ENCODE measurements at places on chromosomes 16 and 17. TPM values are rescaled to one million over a fixed set of nuclear protein-coding genes. Genes with fewer than 3 reads are reported as not detected.

Gene PLLP
- 0.02 TPM for total RNA-seq

Gene SEPTIN12
- not detected for total RNA-seq

Gene TP53TG3B
- not detected for total RNA-seq

Gene OTOP2
- total RNA-seq: not detected

Gene TRPV3
- total RNA-seq: 0.27 TPM

Gene CDYL2
- 2.2 TPM for total RNA-seq

Gene OSBPL7
- total RNA-seq: 17.4 TPM

Gene NOG
- total RNA-seq: 2.0 TPM

Gene AATK
- total RNA-seq: 0.48 TPM

Gene CFAP119
- 10.0 TPM for total RNA-seq

Gene APOH
- total RNA-seq: not detected

Gene ADGRG3
- not detected for total RNA-seq

Gene KRTAP9-4
- total RNA-seq: not detected

Gene ALDH3A1
- total RNA-seq: not detected

Gene HBQ1
- not detected for total RNA-seq

Gene UTP4
- 46.0 TPM for total RNA-seq

Gene CTRL
- not detected for total RNA-seq

Gene MYH4
- total RNA-seq: not detected

Gene TRAF7
- 71.3 TPM for total RNA-seq

Gene MYH1
- total RNA-seq: not detected

Gene CCL1
- total RNA-seq: not detected

Gene RAB26
- 0.80 TPM for total RNA-seq

Gene SF3B3
- total RNA-seq: 262 TPM

Gene KRTAP9-1
- not detected for total RNA-seq

Gene SDR42E1
- not detected for total RNA-seq

Gene NOD2
- total RNA-seq: 0.07 TPM

Gene ZNF821
- total RNA-seq: 11.2 TPM

Gene ZPBP2
- total RNA-seq: not detected

Gene HAS3
- total RNA-seq: 1.4 TPM

Gene NPIPA5
- 6.9 TPM for total RNA-seq

Gene GINS2
- 3.8 TPM for total RNA-seq

Gene TBC1D3B
- 6.2 TPM for total RNA-seq

Gene NHLRC4
- total RNA-seq: not detected

Gene KRT17
- 183 TPM for total RNA-seq

Gene GPT2
- total RNA-seq: 59.6 TPM

Gene CLEC18B
- 1.6 TPM for total RNA-seq

Gene DLX4
- not detected for total RNA-seq

Gene GRIN2C
- total RNA-seq: 0.07 TPM

Gene NOXO1
- total RNA-seq: 0.26 TPM

Gene WFDC1
- 5.6 TPM for total RNA-seq

Gene SYCE1L
- total RNA-seq: 3.1 TPM

Gene C16orf90
- not detected for total RNA-seq

Gene TMC8
- 0.97 TPM for total RNA-seq

Gene FAHD1
- total RNA-seq: 25.9 TPM

Gene KRTAP4-9
- not detected for total RNA-seq

Gene STH
- not detected for total RNA-seq

Gene SHISA9
- total RNA-seq: 1.6 TPM

Gene SGCA
- 1.3 TPM for total RNA-seq

Gene PRAC1
- total RNA-seq: not detected

Gene AURKB
- 8.6 TPM for total RNA-seq

Gene RAB11FIP4
- 0.94 TPM for total RNA-seq

Gene KRTAP17-1
- not detected for total RNA-seq
